ENCODE measurements at places on chromosomes 12 and 14. TPM values are rescaled to one million over a fixed set of nuclear protein-coding genes. Genes with fewer than 3 reads are reported as not detected.

DNA sequence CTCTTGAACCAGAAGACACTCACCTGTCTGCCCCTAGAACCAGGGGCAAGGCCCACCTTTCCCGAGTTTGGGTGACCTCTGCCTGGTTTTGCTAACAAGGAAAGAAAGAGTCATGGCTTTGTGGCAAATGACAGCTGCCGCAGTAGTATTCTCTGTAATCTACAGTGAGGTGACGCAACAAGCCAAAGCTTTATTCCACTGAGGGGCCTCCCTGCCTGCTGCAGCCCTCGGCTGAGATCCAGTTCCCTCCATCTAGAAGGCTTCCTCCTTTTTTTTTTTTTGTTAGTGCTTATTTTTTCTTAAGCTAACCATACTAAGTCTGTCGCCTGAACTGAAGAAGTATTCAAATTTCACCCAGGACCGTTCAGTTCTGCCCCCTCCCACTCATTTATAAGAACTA, 142.3 kb upstream of the TMCC3 start:
- H3K36me3 ChIP-seq, result no peaks in the 10 kb centered on the region
- H3K27ac ChIP-seq, result no peak overlapping the region
- DNase-seq, result no peak
- no peaks in the 10 kb centered on the region for H3K4me1 ChIP-seq

DNA sequence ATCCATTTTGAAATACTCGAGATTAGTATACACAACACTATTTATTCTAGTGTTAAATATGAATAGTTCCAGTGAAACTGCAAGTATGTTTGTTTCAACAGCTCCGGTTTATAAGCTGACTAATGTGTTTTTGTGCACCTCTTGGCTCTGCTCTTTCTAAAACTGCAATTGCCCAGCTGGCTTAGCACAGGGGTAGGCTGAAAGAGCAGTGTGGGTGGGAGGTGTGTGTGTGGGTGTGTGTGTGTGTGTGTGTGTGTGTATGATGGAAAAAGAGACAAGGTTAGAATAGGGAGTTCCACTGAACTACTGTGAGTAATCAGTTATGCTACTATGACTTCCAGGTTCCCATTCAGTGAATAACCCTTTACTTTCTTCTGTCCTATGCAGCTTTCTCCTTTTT, 37.8 kb upstream of the DDHD1 start:
- H3K27me3 ChIP-seq, result no peaks in the 10 kb centered on the region
- DNase-seq, result no peak
- H3K27ac ChIP-seq, result no peak overlapping the region
- H3K36me3 ChIP-seq, result no peaks in the 10 kb centered on the region
- H3K4me3 ChIP-seq, result no peak overlapping the region

Gene ANKRD33
- not detected for total RNA-seq

Gene DHRS4
- 42.6 TPM for total RNA-seq

DNA sequence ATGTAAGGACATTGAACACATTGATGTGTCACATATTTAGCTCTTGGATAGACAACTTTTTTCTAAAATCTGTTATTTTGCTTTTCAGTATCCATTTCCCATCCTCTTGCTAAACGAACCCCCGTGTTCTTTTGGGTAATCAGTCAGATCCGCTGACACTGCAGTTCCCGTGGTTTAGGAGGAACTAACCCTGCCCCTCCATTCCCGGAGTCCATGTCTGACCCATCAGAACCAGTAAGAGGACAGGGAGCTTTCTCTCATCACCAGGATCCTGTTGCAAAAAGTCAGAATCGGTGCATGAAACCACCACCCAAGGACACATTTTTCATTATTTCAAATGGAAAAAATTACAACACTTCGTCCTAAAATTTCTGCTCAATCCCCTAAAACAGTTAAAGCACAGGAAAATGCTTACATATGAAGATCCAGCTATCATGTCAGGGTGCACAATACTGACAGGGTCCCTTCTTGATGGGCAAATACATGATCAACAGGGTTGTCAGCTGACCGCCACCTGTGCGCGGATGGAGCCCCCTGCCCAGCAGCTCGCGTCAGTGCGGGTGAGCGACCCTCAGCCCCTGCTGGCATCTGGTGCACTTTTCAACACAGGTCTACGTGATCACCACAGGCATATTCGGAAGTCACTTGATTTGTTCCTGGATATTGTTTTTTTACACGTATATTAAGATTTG, 276.8 kb downstream of the ADGRD1 start:
- H3K36me3 ChIP-seq, result no peaks in the 10 kb centered on the region
- H3K27ac ChIP-seq, result no peak overlapping the region
- no peaks in the 10 kb centered on the region for H3K27me3 ChIP-seq
- H3K4me3 ChIP-seq, result no peak overlapping the region
- H3K4me1 ChIP-seq, result peaks cover 4% of the 10 kb centered on the region
- peak; percentile 66 for DNase-seq

DNA sequence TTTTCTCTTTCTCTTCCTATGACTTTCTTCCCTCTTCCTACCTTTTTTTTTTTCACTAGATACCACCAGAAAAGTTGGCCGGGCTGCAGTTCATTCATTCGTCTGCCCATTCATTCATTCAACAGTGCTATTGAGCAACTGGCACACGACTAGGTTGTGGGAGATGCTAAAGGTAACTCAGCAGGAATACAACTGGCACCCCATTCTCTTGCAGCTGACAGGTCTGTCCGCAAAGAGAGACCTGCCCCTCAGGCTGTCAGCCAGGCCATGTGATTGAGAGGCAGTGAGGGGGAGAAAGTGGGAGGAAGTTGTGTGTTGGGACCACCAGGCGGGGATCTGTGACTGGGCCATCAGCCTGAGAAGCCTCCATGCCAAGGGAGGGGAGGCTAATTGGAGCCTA, 105.2 kb downstream of the TSPAN9 start:
- H3K4me3 ChIP-seq, result no peak overlapping the region
- DNase-seq, result no peak
- no peaks in the 10 kb centered on the region for H3K36me3 ChIP-seq

GRCh38 chr12:123532019-123532418, 1.5 kb downstream of the RILPL1 start:
- no peaks in the 10 kb centered on the region for H3K36me3 ChIP-seq
- peak overlapping the region; percentile 95 for H3K27ac ChIP-seq
- no peak for DNase-seq
- H3K4me3 ChIP-seq, result no peak overlapping the region

Gene MOK
- 17.2 TPM for total RNA-seq

DNA sequence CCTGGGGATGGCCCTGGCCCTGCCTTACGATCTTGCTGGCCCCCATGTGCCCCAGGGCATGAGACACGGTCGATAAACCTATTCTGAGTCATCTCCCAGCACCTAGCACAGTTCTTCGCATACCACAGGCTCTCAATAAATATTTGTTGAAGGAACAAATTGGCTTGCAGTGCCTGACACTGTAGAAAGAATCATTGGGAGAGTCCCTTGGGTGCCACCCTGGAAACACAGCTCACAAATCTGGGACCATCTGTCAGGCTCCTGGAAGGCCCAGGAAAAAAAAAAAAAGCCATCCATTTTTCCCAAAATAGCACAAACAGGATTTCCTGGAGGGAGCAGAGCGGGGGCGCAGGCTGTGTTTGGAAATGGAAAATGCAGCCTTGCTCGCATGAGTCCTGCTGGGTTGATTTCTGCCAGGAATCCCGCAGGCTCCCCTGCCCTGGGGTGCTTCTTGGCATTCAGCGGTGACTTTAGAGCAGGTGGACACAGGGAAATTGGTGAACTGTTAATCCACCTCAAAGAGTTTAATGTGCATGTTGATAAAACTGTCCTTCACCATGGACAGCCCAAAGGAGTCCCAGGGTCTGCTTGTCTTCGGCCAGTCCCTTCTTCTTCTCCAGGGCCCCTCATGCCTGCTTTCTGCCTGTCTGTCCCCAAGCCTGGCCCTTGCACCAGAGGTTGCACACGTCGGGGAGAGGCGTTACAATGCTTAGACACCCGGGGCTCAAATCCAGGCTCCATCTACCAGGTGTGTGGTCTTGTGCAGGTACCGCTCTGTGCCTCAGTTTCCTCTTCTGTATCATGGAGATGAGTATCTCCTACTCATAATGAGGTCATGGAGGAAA, 106.1 kb upstream of the RFLNA start:
- H3K27ac ChIP-seq, result no peak overlapping the region
- no peaks in the 10 kb centered on the region for H3K27me3 ChIP-seq
- no peaks in the 10 kb centered on the region for H3K36me3 ChIP-seq
- H3K4me1 ChIP-seq, result peaks cover 12% of the 10 kb centered on the region

Gene TOMM20L
- total RNA-seq, result not detected

GRCh38 chr12:24814379-24815113, 134.4 kb downstream of the BCAT1 start:
- no peaks in the 10 kb centered on the region for H3K4me1 ChIP-seq
- H3K27ac ChIP-seq, result no peak overlapping the region
- no peaks in the 10 kb centered on the region for H3K36me3 ChIP-seq
- no peaks in the 10 kb centered on the region for H3K27me3 ChIP-seq
- DNase-seq, result no peak

Gene LRRIQ1
- total RNA-seq, result under 0.01 TPM

DNA sequence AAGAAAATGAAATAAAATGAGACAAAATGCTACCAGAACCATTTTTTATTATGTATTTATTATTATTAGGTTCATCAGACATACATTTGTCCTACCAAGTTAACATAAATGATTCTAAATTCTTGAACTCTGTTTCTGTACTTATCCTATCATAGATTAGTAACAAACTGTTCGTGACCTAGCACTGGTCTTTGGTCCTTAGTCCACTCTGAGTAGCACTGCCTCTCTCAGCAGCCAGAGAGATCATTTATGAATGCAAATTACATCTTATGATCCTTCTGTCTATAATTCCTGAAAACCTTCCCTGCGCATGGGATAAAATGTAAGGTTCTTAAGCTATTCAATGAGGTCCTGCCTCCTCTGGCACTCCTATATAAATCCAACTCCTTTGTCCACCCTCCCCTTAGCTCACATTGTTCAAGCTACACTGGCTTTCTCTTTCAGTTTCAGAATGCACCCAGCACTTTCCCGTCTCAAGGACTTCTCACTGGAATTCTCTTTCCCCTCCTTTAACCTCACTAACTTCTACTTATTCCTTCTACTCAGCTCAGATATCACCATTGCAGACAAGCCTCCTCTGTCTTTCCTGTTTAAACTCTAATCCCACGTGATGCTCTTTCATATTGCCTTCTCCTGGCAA, 17.1 kb downstream of the PDZRN4 start:
- no peaks in the 10 kb centered on the region for H3K27me3 ChIP-seq
- H3K4me3 ChIP-seq, result peak overlapping the region; percentile 28
- no peaks in the 10 kb centered on the region for H3K4me1 ChIP-seq
- H3K36me3 ChIP-seq, result no peaks in the 10 kb centered on the region
